ENCODE measurements at places on chromosomes 11 and 22. TPM values are rescaled to one million over a fixed set of nuclear protein-coding genes. Genes with fewer than 3 reads are reported as not detected.

DNA sequence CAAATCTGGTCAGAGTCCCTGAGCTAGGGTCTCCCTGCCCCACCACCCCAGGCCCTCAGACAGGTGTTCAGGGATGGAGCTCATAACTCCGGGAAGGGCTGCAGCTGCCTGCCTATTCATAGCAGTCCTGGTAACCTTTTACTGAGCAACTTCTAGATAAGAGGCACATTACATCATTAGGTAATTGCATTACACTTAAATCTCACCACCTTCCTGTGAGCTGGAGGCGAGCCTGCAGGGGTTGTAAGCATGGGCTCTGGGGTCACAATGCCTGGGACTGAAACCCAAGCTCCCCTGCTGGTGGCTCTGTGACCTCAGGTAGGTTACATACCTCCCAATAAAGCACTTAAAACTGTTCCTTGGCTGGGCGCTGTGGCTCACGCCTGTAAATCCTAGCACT, 22.5 kb downstream of the TP53I11 start:
- H3K4me3 ChIP-seq = no peak overlapping the region
- H3K27ac ChIP-seq = no peak overlapping the region
- no peaks in the 10 kb centered on the region for H3K27me3 ChIP-seq

GRCh38 chr11:88229303-88229702, 54.1 kb upstream of the RAB38 start:
- no peak overlapping the region for H3K27ac ChIP-seq
- H3K4me3 ChIP-seq = no peak overlapping the region
- peaks cover 21% of the 10 kb centered on the region for H3K36me3 ChIP-seq
- peaks cover 2% of the 10 kb centered on the region for H3K4me1 ChIP-seq
- no peaks in the 10 kb centered on the region for H3K27me3 ChIP-seq

GRCh38 chr22:27476729-27477128, 324.8 kb downstream of the MN1 start:
- no peak for DNase-seq
- no peak overlapping the region for H3K4me3 ChIP-seq
- no peaks in the 10 kb centered on the region for H3K27me3 ChIP-seq
- H3K36me3 ChIP-seq = no peaks in the 10 kb centered on the region

GRCh38 chr11:10597877-10598351, 29.4 kb upstream of the LYVE1 start:
- H3K36me3 ChIP-seq = no peaks in the 10 kb centered on the region
- H3K4me1 ChIP-seq = no peaks in the 10 kb centered on the region
- DNase-seq = no peak

GRCh38 chr11:105673089-105673488, 63.2 kb downstream of the GRIA4 start:
- no peaks in the 10 kb centered on the region for H3K27me3 ChIP-seq
- no peak overlapping the region for H3K27ac ChIP-seq
- DNase-seq = peak; percentile 3
- no peak overlapping the region for H3K4me3 ChIP-seq
- no peaks in the 10 kb centered on the region for H3K36me3 ChIP-seq

GRCh38 chr11:134554861-134555260, 142.8 kb upstream of the B3GAT1 start:
- no peaks in the 10 kb centered on the region for H3K36me3 ChIP-seq
- no peaks in the 10 kb centered on the region for H3K4me1 ChIP-seq
- H3K27me3 ChIP-seq = peaks cover 18% of the 10 kb centered on the region
- H3K27ac ChIP-seq = no peak overlapping the region

- H3K4me3 ChIP-seq = no peak overlapping the region
- no peak overlapping the region for H3K27ac ChIP-seq
- no peak for DNase-seq
- H3K36me3 ChIP-seq = no peaks in the 10 kb centered on the region
These were observed 9.4 kb downstream of the LHFPL7 start for GRCh38 chr22:24937114-24937513.

The MYO18B gene
- total RNA-seq = 1.6 TPM

The FGF4 gene
- not detected for total RNA-seq

Data from activated naive CD8-positive, alpha-beta T cell treated with anti-CD3 and anti-CD28 coated beads for 36 hours (primary cell).